ENCODE measurements at places on chromosomes 6 and 20. TPM values are rescaled to one million over a fixed set of nuclear protein-coding genes. Genes with fewer than 3 reads are reported as not detected.

GRCh38 chr6:53312355-53312754 lies 36.4 kb downstream of the ELOVL5 start:
- DNase-seq: no peak

GRCh38 chr6:134675110-134676054 lies 274.5 kb downstream of the ALDH8A1 start:
- no peak for DNase-seq

DNA sequence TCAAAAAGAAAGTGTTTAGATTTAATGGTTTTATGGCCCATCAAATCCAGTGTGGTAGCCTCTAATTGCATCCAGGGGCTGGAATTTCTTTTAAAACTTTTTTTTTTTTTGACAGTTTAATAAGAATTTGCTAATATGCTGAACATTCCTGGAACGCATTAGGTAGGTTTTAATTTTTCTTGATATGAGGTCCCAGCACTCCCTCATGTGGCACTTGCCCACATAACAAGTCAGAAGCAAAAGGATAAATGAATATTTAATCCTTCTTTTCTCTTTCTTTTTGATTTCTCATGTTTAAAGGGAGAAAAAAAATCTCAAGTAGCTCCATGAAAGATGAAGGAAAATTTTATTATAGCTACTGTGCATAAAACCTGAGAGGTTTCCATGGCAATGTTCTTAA lies 13.5 kb downstream of the HAO1 start:
- no peak for DNase-seq

DNA sequence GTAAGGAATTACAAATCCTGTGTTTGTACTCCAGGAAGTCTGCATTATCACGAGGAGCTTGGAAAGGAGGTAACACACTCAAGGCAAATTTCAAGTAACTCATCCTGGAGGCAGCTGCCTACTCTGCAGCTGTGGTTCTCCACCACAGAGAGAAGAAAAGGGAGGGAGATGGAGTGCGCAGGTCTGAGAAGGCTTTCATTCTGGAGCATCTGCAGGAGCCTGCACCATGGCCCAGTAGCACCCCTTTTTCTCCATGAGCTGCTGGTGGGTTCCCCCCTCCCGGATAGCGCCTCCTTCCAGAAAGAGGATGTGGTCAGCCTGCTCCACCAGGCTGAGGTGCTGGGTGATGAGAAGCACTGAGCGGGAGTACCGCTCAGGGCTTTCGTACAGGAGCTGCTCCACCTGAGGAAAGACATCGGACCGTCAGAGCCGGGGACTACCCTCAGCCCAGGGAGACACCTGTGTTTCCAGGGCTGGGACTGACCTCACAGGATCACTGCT lies 1.6 kb upstream of the PSMB8 start:
- no peak for DNase-seq

- no peak for DNase-seq
Measured at GRCh38 chr6:22053391-22053997, 243.3 kb downstream of the PRL start.

DNA sequence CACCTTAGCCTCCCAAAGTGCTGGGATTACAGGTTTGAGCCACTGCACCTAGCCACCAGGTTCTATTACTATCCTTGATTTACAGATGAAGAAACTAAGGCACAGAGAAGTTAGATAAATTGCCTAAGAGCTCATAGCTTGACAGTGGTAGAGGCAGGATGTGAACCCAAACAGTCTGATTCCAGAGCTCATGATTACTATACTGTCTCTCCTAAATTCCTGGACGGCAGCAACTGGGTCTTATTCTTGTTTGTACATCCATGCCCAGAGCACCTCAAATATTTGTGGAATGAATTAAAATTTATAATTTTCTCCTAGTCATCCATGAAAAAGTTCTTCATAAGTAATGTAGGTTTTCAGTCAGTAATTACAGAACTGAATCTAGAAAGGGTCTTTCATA lies 15.1 kb downstream of the PDSS2 start:
- DNase-seq: no peak

DEFB132 gene
- total RNA-seq: 1.5 TPM

MEP1A gene
- 0.35 TPM for total RNA-seq

MYLK4 gene
- 0.61 TPM for total RNA-seq

GABRR2 gene
- total RNA-seq: 2.2 TPM

ANGPT4 gene
- total RNA-seq: 0.42 TPM

HLA-DQB1 gene
- total RNA-seq: 21.5 TPM

Measured in mesenteric fat pad (tissue), 1 donor.